SK-MEL-5 (cell line): ENCODE measurements at places on chromosomes 16 and 17. TPM values are rescaled to one million over a fixed set of nuclear protein-coding genes. Genes with fewer than 3 reads are reported as not detected.

The PRAC1 gene
- total RNA-seq = not detected in 2 replicates

The SLC38A8 gene
- 9.0 and 11.7 TPM in 2 replicates for total RNA-seq

DNA sequence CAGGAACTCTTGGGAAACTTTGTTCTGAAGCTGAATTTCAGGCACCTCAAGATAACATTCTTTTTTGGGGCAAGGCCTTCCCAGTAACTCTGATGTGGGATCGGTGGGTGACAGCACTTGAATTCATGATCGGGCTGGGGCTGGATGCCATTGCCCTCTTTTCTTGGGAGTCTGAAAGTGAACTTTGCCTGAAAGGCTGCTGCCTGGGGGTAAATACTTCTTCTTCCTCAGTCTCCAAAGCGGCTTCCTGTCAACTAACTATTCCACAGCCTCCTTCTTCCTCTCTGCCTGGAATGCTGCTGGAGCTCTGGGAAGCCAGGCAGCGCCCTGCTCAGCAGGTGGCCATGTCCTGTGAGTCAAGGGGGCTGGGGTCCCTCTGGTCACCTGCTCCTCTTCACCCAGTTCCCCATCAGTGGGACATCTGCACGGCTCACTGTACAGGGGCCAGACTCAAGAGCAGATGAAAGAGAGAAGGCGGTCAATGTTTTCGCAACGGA is 79.5 kb downstream of the WIPI1 start:
- DNase-seq = no peak

DNA sequence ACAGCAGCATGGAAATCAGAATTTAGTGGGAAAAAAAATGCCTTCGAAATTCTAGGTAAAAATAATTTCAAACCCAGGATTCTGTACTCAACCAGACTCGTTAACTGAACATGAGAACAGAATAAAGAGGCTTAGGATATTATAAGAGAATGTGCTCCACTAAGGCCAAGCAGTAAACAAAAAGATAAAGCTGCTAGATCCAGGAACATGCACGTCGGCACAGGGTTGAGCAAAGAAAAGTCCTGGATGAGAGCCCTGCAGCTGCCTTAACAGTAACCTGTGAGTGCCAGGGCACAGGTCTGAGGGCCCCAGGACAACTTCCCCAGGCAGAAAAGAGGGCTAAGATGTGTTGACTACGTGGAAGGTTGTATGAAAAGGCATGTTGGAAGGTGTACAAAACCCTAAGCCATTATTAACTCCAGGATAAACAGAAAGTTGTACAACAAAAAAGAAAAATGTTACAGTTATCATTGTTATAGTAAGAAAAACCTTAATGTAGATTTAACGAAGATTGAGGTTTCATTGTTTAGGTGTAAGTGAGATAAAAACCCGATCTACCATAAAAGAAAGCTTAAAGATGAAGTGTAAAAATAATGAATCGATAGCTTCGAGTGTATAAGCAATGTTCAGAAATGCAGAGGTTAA is 42.3 kb upstream of the RBFOX3 start:
- no peak for DNase-seq

GRCh38 chr17:2179615-2180295 is 123.8 kb downstream of the SMG6 start:
- no peak for DNase-seq

GRCh38 chr17:32907583-32907982 is 20.4 kb upstream of the TMEM98 start:
- DNase-seq = no peak

DNA sequence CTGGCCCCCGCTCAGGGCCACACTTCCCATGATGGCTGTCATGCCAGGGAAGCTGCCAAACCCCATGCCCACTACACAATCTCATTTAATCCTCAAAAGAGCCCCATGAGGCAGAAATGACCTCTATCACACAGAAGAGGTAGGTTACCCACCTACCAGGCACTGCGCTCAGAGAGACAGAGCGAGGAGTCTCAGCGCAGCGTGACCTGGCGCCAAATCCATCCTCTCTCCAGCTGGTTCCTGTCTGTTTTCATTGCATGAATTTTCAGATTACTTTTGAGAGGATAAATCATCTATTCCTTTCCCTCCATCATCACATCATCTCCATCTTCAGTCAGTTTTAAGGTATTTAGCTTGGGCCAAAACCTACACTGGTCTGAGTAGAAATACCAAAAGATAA is 101.5 kb upstream of the DNAH17 start:
- DNase-seq = no peak

DNA sequence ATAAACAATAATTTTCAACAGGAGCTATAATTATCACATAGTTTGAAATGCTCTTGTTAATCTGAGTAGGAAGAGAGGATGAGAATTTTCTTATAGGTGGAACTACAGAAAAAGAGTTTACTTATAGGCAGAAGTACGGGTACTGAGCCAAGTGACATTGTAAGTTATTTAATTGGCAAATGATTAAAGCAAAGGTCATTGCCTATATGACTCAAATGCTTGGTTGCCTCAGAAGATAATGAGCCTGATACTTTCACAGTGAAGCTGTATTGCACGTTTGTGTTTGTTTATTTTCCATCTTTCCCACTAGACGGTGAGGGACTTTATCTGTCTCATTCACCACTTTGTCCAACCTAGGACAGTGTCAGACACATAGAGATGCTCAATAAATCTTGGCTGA is 749.3 kb downstream of the MAF start:
- DNase-seq = no peak
